ENCODE measurements at places on chromosomes 12 and 14. TPM values are rescaled to one million over a fixed set of nuclear protein-coding genes. Genes with fewer than 3 reads are reported as not detected.
A peak's percentile ranks its signal among the peaks of the same experiment; 100 is the strongest.

DNA sequence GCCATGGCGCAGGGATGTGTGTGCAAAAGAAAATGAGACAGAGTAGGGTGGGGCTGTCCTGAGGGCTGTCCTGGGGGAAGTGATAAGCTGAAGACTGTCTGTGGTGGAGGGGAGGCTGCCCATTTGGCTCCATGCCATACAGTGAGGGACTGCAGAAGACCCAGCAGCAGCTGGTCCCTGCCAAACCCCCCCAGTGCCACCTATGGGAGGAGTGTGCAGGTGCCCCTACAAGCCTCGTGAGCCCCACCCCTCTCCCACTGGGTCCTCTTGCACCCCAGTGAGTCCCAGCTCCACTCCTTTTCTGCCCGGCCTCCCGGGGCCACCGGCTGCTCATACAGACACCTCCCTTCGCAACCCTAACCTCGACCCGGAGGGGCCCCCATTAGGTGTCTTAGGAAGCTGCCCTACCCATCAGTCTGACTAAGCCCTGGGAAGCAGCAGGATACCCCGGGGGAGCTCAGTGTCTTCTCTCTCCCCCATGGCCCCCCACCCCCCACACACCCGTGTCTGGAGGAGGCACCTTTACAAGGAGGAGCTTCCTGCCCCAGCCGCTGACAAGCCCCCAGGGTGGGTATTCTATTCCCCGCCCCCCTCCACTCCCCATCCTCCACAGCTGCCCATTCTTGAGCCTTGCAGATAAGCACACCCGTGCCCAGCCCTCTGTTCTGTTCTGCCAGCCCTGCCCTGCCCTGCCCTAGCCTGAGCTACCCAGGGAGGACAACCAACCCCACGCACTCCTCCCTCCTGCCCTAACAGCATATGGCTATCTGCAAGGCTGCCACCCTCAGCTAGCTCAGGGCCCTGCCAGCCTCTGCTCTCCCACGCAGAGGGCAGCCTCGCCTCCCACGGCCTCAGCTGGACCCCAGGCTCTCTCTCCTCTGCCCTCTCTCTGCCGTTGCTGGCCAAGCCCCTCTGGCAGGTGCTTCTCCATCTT lies 41.9 kb downstream of the SLC6A12 start:
- DNase-seq: no peak

DNA sequence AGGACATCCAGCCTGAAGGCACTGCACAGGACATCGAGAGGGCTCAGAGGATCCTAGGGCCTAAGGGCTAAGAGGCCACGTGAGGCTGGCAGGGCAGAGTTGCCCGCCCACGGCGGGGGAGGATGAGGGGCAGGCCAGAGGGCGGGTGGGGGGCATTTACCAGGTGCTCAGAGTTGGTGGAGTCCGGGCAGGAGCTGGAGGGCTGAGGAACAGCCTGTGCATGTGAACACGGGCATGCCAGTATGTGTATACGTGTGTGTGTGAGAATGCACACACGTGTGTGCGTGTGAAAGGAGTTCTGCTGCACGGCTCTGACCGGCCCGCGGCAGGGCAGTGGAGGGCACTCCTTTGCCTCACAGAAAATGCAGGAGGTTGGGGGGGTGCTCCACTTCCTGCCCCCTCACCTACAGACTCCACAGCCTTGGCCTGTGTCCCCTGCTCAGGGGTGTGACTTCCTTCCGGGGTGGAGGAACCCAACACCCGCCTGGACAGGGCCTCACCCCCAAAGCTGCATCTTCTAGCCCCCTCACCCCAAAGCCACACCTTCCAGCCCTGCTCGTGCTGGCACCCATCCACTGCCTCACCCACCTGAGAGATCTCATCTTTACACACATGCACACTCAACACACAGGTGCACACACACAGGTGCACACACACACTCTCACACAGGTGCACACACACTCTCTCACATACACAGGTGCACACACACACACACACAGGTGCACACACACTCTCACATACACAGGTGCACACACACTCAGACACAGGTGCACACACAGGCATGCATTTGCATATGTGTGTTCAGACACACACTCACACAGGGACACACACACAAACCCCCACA lies 11.8 kb upstream of the GPR132 start:
- no peak for DNase-seq

DNA sequence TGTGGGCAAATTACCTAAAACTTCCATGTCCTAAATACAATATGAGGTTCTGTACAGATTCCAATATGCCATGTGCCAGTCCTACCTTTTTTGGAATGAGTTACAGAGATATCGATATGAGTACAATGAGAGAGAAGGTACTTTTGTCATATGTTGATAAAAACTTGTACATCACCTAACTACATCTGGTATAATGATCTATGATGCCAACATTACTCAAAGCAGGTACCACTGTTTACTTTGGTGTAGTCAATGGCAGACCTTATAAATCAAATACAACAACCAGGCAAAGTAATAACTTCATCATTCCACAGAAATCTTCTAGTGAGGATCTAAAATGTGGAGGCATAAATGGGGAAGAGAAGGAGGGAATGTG lies 12.7 kb downstream of the TEP1 start:
- DNase-seq: no peak

WNT1 gene
- 2.8 TPM for total RNA-seq

GRCh38 chr14:61609191-61609843 lies 86.0 kb upstream of the HIF1A start:
- no peak for DNase-seq

DNA sequence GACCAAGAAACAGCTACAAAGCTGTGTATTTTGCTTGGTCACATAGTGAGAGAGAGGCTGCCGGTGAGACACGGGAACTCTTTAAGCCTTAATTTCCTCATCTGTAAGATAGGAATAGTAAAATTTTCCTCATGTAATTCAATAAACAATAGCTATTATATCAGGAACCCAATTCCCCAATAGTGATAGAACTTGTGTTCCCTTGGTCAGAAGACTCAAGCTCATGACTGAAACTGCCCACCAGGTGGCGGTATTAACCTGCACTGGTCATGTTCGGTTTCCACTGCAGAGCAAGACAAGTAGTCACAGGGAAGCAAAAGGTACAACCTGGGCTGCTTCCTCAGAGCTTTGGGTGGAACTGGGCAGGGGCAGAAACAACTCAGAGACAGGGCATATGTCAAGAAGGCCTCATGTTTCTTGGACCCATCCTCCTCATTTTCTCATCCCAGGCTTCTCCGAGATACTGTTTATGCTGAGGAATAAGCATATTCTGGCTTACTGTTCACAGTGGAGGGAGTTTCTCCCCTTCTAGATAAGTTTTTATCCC lies 4.2 kb upstream of the AJUBA start:
- DNase-seq: peak; percentile 86

- no peak for DNase-seq
Observed at GRCh38 chr12:90211017-90211416, 502.4 kb upstream of the ATP2B1 start.

DNA sequence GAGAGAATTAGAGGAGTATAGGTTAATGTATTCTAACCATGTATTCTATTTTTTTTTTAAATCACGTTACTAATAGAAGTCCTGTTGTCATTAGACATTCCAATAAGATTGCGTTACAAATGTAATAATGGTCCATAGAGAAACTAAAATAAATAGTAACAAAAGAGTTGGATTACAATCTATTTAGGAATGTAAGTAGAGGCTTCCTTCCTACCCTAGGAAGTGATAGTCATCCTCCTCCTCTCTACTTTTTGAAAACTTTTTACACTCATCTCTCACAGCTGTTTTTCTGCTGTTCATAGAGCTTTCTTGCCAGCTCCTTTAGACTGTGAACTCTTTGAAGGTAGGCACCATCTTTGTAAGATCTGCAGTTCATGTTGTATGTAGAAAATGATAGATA lies 23.6 kb downstream of the TRHDE start:
- no peak for DNase-seq

GRCh38 chr12:97474161-97474560 lies 11.6 kb downstream of the RMST start:
- DNase-seq: no peak

DNA sequence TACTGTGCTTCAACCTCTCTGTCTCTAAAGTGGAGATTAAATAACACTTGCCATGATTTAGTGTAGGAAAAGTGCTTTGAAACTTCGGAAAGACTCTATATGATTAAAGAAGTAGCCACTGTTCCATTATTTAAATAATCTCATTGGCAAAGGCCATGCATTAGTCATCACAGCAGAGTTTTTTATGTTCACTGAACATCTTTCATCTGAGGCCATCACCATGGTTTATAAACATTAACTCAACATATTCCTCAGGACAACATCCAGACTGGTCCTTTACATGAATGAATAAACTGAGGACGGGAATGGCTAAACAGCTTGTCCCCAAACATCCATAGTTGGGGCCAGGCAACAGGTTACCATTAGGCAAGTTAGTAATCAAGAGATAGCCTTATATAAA lies 124.6 kb upstream of the FRMD6 start:
- DNase-seq: no peak

POLR3B gene
- total RNA-seq: 7.5 TPM

DNA sequence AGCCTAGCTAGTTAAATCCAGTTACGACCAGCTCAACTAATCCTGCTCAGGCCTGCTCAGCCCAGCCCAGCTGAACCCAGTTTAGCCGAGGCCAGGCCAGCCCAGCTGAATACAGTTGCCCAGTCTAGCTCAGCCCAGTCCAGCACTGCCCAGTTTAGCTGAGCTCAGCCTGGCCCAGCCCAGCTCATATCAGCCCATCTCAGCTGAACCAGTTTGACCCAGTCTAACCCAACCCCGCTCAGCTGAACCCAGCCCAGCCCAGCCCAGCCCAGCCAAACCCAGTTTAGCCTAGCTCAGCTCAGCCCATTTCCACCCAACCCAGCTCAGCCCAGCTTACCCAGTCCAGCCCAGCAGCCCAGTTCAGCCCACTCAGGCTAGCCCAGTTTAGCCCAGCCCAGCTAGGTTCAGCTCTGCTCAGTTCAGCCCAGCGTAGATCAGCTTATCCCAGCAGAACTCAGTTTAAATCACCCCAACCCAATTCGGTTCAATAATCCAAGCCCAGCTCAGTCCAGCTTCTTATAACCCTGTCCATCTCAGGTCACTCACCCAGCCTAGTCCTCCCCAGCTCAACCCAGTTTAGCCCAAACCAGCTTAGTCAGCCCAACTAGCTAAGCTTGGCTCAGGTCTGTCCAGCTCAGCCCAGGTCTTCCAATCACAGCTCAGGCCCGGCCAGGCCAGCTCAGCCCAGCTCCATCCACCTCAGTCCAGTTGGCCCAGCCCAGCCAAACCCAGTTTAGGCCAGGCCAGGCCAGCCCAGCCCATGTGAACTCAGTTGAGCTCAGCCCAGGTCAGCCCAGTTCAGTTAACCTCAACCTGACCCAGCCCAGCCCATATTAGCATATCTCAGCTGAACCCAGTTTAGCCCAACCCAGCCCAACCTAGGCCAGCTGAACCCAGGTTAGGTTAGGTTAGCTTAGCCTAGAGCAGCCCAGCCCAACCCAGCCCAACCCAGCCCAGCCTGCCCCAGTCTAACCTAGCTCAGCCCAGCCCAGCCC lies 76.7 kb downstream of the TMEM121 start:
- no peak for DNase-seq

TMTC1 gene
- total RNA-seq: not detected

- no peak for DNase-seq
Observed at GRCh38 chr12:76568888-76569551, 9.4 kb upstream of the OSBPL8 start.

PLCZ1 gene
- not detected for total RNA-seq

DNA sequence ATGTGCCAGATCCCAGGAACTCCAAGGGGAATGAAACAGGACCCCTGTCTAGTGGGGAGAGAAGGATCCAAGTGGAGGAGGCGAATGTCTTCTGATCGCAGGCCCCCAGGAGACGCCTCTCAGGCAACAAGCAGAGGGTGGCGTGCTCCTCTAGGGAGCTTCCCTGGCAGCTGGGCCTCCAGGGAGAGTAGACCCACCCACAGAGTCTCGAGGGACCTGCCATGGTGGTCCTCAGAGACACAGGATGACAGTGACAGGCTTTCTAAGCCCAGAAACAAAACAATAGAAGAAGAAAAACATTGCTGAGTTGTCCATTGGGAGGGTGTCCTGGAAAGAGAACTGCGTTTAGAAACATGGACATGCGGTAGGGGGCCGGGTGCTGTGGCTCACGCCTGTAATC lies 140.6 kb upstream of the MAP1LC3B2 start:
- no peak for DNase-seq

NRXN3 gene
- not detected for total RNA-seq

DNA sequence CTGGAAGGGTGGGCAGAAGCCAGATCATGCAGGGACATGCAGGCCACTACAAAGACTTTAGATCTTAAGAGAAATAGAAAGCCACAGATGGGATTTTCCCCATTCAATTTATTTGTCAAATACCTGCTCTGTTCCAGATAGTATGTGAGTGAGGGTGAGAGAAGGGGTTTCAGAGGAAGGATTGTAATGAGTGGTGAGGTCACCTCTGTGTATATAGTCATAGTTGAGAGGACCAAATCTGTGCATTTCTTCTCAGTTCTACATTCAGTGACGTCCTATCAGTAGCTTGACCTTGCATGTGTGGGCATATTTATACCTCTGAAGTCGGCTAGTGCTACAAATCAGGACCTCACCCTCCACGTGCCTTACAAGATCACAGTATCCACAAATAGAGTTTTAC lies 31.2 kb upstream of the RBM19 start:
- no peak for DNase-seq

FOXN3 gene
- total RNA-seq: 111 TPM

GRCh38 chr12:84375449-84376170 lies 537.0 kb downstream of the SLC6A15 start:
- DNase-seq: no peak

DNA sequence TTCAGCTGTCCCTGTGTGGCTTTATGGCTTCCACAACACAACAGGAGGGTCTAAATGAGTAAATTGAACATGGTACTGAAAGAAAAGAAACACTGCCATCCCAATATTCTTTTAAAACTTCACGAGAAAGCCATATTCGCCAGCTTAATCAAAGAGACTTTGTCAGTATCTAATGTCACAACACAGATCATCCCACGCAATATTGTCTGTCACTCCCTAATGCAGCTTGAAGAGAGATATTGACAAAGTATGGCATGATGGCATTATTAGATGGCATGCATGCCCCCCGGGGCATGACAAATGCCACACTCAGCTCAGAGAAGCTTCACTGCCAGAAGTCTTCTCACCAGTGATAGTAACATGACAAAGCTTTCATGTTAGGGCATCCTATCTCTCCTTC lies 197.8 kb downstream of the TTC8 start:
- DNase-seq: no peak

ZCRB1 gene
- 21.2 TPM for total RNA-seq

BICD1 gene
- 16.1 TPM for total RNA-seq

GRCh38 chr12:48973941-48974673 lies 2.6 kb upstream of the WNT10B start:
- no peak for DNase-seq

- DNase-seq: no peak
Observed at GRCh38 chr14:37592482-37593408, 2.3 kb downstream of the FOXA1 start.

- no peak for DNase-seq
Observed at GRCh38 chr12:123877968-123878367, 94.7 kb downstream of the CCDC92 start.

- DNase-seq: peak; percentile 46
Observed at GRCh38 chr14:65637780-65638179, 225.2 kb downstream of the FUT8 start.

- no peak for DNase-seq
Observed at GRCh38 chr12:106417926-106418910, 60.7 kb downstream of the POLR3B start.
